ENCODE measurements at places on chromosomes 3 and 15.

DNA sequence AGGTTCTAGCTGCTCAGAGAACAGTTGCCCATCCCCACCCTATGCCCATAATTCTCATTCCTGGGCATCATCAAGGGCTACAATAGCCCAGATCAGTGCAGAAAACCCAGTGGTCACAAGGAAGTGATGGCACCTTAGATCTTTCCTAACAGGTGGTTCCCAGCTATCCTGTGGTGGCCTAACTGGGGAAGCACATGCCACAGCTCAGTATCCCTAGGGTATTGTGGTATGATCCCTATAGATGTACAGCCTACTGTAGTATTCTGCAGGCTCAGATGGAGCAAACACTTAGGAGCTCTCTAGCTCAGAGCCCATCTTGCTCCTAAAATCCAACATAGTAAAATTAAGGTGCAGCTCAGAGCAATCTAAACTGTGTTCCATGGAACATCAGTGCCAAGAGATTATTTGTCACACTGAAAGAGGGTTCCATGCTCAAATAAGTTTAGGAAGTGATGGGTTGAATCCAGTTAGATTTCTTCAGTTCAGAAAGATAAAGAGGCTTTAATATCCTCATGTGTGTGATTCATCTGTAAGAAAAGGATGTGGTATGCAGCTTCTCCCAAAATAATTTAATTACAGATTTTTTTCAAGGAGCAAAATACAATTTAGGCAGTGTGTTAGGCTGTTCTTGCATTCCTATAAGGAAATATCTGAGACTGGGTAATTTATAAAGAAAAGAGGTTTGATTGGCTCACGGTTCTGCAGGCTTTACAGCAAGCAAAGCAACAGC is 4.4 kb downstream of the A4GNT start:
- DNase-seq, result no peak

DNA sequence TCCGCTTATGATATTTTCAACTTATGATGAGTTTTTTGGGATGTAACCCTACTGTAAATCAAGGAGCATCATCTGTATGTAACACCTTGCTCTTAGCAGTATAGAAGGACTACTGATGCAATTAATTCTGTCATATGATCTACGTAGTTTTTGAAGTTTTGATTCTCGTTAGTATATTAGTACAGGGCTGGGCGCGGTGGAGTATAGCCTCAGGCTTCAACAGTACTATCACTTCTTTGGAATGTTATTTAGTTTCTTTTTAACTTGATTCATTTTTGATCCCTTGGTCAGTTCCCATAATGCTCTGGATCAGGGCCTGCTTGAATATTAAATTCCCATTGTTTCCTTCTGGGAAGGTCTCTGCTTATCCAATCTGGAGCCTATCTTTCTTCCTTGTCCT is 23.9 kb upstream of the AP4E1 start:
- no peak for DNase-seq

DNA sequence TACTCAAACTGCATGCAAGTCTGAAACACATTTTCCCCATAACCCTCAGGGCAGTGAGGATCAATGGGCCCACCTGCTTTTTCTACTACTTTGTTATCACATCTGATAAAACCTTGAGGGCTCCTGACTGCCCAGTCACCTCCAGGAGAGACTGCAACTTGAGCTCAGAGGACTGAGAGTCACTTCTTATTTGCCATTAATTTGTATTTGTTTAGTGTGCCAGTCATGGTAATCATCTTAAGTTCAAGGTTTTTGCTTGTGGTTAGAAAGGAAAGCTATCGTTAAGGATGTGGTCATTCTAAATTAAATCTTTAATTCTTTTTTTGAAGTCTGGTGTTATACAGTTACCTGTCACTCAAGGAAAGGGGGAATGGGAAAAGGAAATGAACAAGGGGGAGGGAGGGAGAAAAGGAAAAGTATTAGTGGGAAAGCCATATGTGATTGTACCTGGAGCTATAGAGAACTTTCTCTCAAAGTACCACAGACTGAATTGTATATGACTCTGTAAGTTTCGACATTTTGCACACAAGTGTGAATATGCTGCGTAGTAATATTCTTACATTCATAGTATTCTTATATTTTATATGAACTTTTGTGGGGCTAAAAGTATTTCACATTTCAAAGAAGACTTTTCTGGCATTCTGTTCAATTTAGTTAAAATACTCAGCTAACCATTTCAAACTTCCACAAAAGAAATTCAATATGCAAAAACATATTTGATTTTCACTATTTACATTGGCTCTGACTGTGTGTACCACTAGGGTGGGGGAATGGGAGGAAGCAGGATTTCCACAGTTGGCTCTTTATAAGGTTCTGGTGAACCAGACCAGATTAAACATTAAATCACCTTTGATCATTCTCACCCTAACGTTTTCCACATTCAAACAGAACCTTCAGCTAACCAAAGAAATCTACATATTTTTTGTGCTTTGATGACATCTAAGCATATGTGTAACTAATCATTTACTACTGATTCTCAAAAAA is 166.5 kb upstream of the ATP11B start:
- DNase-seq, result no peak

DNA sequence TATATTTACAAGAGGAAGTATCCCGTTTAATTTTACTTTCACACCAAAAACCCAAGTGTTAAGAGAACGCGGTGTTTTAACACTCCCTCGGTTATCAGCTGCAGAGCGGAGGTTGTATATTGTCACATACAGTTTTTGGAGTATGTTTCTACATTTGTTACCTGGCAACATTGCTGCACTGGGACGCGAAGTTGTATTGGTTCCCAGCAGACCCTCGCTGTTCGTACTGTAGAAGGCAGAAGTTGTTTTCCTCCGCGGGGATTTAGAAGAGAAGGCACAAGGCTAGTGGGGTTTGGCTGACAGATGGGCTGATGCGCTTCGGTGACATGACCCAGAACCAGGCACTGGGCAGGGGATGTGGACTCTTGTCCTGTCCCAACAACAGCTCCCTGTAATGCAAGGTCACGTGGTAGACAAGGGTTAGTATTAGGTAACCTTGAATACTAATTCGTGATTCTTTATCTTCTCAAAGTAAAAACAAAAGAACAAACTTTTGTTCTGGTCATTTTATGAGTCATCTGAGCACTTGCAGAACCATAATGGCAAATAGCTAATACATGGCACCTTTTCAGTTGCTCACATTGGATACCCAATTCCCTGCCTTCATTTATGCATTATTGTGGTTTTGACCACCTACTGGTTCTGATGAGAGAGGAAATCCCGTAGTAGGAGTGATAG is 230.4 kb upstream of the BHLHE40 start:
- no peak for DNase-seq

DNA sequence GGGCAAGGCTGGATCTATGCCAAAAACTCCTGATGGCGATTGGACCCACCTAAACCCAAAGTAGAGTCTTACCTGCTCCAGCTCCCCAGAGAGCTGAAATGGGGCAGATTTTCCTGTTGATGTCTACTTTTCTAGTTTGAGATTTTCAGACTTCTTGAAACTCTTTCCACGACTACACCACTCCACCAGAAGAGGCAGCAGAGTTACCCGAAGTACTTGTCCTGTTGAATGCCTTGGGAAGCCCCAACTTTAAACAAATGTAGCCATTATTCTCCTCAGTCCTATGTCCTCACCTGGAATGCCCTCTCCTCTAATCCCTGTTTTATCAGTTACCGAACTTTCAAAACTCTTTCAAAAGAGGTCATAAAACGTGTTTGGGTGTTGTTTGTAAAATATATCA is 843.8 kb downstream of the VGLL3 start:
- DNase-seq, result no peak

GRCh38 chr3:32544894-32545293 is 25.8 kb downstream of the DYNC1LI1 start:
- no peak for DNase-seq

- no peak for DNase-seq
Measured at GRCh38 chr15:93865586-93865985, 365.8 kb upstream of the MCTP2 start.

GRCh38 chr3:52532517-52532837 is 1.2 kb downstream of the NT5DC2 start:
- DNase-seq, result no peak

DNA sequence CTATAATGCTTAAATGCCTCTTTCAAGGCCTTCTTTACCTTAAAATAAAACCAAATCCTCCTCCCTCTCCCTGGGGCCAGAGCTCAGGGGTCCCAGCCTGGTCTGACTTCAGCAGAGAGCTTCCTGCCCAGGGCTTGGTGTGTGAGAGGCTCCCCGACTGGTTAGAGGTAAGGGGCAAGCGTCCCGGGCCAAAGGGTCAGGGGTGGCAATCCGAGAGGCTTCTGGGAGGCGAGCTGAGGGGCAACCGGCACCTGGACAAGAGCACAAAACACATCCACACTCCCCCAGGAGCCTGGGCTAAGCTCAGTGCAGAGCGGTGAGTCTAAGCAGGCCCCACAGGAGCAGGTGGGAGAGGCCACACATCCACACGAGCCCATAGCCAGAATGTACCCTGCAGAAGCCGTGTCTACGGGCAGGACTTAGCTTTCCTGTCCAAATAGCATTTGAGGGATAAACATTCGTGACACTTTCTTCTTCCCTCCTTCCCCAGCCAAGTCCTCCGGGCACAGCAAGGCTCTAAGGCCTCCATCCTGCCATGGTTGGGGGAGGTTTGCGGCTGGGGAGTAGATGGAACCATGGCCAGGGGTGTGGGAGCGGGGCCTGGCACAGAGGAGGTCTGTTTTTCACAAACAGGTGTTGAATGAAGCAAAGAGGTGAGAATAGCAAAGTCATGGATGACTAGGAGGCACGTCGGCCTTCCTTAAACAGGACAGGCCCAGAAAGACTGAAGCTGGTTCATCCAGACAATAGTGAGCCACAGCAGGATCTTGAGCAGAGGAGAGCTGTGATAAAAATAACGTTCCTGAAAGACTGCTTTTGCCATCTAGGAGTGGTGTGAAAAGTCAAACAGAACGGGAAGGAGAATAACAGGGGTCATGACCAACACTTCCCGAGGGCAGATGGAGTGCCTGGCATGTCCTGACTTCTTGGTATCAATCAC is 98.7 kb upstream of the IQSEC1 start:
- no peak for DNase-seq

DNA sequence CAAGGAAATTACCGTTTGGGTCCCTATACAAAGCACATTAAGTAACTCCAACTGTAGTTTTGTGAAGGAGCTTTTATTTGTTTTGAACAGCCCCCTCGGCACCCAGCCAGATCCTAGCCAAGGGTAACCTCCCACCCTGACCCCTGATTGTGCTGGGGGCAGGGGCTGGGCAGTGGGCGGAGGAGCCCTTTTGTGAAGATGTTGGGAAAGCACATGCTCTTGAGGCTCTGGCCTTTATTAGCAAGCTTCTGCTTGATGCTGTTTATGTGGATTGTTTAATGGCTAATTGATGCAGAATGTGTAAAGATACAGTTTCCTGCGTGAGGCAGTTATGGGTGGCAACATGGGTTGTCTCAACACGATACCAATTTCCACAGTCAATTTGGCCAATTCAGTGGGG is 136.5 kb downstream of the MAP2K5 start:
- DNase-seq, result no peak

DNA sequence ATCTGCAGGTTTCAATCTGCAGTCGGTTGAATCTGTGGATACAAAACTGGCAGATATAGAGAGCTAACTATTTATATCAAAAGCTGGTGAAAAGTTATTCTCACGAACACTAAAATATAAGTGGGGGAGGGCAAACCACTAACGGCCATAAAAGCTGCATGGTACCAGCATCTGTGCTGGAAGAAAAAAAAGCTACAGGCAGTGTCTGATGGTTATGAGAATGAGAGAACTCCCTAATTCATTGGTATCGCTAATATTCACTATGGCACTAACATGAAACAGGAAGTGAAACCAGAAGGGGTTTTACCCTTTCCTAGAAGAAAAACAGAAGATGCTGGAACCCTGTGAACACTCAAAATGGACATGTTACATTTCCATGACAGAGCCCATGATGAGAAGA is 15.9 kb downstream of the CEP70 start:
- DNase-seq, result no peak

- DNase-seq, result no peak
Measured at GRCh38 chr3:71579935-71580406, 3.6 kb downstream of the FOXP1 start.

Measured in activated CD4-positive, CD25-positive, alpha-beta regulatory T cell treated with anti-CD3 and anti-CD28 coated beads, Interleukin-2, amount 50 U/mL, for 72 hours (primary cell).